ENCODE measurements at places on chromosomes 11 and 22.

GRCh38 chr11:8186429-8186828 is 17.6 kb upstream of the RIC3 start:
- DNase-seq: no peak

DNA sequence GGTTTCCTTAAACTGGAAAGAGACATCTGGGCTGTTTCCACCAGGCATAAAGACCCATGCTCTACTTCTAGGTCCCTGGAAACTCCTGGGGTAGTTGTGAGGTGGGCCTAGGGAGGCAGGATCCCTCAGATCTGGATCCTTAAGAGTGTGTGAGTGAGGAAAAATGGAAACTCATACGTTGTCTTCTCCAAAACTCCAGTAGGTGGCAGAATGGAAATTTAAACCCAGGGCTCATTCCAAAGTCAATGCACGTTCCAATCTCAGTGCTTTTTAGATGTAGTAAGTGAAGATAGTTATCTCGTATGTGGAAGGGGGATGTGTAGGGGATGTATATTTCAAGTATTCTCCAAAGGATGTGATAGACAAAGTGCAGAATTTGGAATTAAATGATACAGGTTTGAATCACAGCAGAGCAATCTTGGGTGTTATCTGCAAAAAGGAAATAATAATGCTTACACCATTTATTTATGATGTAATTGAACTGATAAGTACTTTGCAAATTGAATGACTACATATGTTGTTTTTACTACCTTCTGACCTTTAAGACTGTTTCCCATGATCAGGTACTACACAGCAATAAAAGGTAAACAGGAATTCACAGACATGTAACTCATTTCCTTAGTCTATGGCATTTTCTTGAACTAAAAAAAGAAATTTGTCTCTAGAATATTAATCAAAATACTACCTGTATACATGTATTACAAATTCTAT is 13.1 kb upstream of the MMP1 start:
- DNase-seq: no peak

GRCh38 chr22:49349181-49349835 is 478.4 kb downstream of the BRD1 start:
- DNase-seq: no peak

GRCh38 chr11:120040151-120040840 is 97.6 kb downstream of the TRIM29 start:
- DNase-seq: no peak

GRCh38 chr11:1267441-1268100 is 41.9 kb downstream of the TOLLIP start:
- DNase-seq: no peak

- no peak for DNase-seq
Measured at GRCh38 chr11:7252683-7253213, 1.0 kb downstream of the SYT9 start.

DNA sequence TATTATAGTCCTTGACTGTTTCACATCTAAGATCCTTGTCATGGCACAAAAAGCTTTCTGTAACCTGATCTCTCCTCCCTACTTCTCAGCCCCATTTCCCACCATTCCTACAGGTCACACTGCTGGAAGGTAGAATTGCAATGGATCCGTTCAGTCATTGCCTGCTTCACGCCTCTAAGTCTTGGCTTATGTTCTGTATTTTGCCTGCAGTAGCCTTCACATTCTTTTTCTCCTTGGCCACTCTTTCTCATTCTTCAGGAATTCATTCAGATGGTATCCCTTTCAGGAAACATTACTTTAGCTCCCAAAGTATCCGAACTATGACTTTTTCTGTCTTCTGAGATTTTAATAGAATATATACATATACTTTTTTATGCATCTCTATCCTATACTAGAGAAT is 731.5 kb downstream of the NTM start:
- DNase-seq: no peak

GRCh38 chr22:35484651-35485556 is 55.7 kb upstream of the RASD2 start:
- DNase-seq: no peak

- DNase-seq: no peak
Measured at GRCh38 chr11:33147559-33147958, 13.7 kb downstream of the CSTF3 start.

GRCh38 chr11:115439385-115439784 is 64.8 kb downstream of the CADM1 start:
- DNase-seq: no peak

- DNase-seq: no peak
Measured at GRCh38 chr22:29269731-29270474, 1.8 kb downstream of the EWSR1 start.

- DNase-seq: no peak
Measured at GRCh38 chr11:124618863-124619262, 3.8 kb upstream of the TBRG1 start.

DNA sequence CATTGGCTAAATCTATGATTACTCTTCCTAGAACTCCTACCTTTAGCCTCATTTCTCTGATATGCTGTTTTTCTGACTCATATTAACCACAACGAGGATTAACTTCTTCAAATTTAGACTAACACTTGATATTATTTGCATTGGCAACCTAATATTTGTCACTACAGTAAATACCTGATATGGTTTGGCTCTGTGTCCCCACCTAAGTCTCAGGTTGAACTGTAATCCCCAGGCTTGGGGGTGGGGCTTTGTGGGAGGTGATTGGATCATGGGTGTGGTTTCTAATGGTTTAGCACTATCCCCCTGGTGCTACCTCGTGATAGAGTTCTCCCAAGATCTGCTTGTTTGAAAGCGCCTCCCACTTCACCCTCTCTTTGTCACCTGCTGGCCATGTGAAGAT is 17.1 kb upstream of the MED17 start:
- no peak for DNase-seq

- no peak for DNase-seq
Measured at GRCh38 chr11:65355013-65355775, 643 bp downstream of the TIGD3 start.

- DNase-seq: no peak
Measured at GRCh38 chr22:20173772-20174171, 22.9 kb upstream of the CCDC188 start.

GRCh38 chr11:71995726-71996291 is 2.9 kb upstream of the IL18BP start:
- no peak for DNase-seq

GRCh38 chr11:113627297-113627696 is 78.8 kb downstream of the TMPRSS5 start:
- no peak for DNase-seq

Measured in stimulated activated CD4-positive, alpha-beta T cell treated with anti-CD3 and anti-CD28 coated beads, Interleukin-15, amount 100 ng/mL, for 48 hours (primary cell).